ENCODE measurements at places on chromosomes 1 and 21.

GRCh38 chr1:234606784-234607108, 3.2 kb downstream of the IRF2BP2 start:
- DNase-seq: no peak

- no peak for DNase-seq
Measured at GRCh38 chr1:67632811-67633655, 52.0 kb upstream of the GADD45A start.

GRCh38 chr1:25431955-25432719, 1.4 kb downstream of the MACO1 start:
- DNase-seq: no peak

DNA sequence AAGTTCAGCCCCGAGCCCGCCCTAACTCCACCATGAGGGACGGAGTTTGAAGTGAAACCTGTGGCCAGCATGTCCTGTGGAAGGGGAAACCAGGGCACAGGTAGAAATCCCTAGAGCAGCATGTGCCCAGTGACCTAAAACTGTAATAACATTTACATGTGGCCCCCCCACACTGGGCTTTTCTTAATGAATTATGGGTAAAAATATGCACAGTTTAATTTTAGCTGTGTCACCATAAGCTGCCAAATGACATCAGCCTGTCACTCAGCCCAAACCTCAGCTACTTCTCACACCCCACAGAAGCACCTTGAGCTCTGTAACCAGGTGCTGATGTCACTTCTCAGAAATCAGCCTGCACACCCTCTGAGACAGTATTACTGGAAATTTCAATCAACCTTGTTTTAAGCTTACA, 50.0 kb upstream of the SLC19A1 start:
- peak; percentile 57 for DNase-seq

DNA sequence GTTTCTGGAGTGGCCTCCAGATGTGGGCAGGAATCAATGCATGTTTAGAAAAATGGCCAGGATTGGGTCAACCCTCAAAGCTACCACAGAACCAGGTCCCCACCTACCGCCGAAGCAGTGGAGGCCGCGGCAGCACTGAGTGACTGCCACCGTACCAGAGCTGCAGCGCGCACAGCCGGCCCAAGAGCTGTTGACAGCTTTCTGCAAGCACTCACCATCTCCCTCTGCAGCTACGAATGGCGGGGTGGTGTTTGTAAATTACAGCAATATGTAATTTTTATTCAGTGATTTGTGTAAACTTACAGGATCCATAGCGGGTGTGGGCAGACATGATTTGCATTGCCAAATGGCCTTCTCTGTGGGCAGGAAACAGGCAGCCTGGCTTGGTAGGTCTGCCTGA, 96.4 kb downstream of the CAMK2N1 start:
- no peak for DNase-seq

DNA sequence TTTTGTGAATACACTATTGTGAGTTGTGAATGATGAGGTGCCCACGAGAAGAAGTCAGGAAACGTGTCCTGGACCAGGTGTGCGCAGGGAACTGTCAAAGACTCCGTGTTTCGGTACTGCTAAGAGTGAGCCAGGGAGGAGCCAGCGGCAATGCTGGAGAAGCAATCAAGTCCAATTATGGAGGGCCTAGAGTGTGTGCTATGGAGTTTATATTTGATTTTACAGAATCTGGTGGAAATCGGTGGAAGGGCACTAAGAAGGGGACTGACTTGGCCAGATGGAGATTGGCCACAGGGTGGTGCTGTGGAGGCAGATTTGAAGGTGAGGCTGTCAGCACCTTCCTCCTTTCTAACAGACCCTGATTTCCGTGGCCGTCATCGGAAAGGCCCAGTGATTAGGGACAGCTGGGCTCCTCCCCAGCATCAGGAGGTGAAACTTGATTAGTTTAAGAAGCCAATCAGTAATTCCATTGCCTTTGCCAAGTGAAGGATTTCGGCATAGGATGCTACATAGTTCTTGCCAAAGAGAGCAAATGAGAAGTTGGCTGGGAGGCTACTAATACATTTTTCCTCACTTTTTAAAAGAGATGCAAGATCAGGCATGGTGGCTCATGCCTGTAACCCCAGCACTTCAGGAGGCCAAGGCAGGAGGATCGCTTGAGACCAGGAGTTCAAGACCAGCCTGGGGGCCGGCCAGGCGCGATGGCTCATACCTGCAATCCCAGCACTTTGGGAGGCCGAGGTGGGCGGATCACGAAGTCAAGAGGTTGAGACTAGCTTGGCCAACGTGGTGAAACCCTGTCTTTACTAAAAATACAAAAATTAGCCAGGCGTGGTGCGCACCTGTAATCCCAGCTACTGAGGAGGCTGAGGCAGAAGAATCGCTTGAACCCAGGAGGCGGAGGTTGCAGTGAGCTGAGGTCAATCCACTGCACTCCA, 7.0 kb downstream of the PTCH2 start:
- DNase-seq: peak; percentile 72

DNA sequence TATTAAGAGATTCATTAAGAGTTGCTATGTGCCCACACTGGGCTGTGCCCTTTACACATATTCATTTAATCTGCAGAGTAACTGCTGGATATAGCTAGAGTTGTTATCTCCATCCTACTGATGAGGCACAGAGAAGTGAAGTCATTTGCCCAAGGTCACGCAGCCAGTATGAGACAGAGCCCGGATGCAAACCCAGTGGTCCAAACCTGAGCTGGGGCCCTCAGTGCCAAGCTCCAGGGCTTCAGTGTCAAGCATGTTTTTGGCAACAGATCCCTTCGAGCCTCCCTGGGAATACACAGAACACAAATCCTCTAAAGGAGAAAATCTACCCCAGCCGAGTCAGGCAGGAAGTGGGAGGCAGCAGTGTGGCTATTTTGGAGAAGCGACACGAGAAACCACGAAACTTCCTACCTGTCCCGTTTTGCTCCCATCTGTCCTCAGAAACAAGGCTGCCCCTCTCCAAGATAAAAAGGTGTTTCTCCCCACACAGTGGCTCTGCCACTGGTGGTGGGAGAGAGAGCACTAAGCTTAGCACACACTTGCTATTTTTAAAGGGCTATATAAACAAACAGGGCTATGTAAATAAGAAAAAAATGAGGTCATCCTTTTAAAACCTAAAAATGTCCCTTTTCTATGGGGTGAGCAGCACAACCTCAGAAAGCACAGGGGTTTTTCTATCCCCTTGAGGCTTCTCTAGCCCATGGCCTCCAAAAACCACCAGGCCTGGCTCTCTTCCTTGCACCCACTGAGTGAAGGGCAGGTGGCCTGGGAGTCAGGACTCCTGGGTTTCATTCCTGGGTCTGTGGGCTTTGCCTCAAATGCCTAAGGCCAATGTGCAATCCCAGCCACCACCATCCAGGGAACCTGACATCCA, 138.6 kb upstream of the EDN2 start:
- DNase-seq: no peak

DNA sequence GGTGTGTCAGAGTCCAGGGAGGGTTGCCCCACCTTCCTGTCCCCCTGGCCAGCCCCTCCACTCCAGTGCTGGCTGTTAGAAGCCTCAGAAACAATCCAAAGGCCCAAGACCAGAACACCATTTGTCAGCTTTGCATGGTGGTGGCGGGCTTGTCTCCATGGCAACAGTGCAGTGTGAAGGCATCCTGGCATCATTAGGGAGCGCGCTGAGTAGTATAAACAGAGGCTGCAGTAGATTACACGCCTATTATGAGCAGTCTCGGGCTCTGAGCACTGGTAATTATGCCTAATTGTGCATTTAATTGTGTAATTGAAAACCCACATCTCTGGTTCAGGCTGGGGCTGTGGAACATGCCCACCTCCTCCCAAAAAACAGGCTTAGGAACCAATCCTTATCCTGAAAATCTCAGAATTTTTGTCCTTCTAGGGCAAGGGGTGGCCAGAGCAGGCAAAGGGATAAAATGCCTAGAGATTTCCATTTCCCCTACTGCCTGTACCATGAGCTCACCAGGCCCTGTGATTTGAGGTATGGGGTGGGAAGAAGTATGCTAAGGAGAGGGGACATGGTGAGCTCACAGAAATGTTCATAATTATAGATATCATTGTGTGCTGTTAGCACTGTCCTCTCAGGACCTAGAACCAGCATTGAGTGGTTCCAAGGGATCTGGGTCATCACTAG, 11.7 kb downstream of the NKAIN1 start:
- no peak for DNase-seq

DNA sequence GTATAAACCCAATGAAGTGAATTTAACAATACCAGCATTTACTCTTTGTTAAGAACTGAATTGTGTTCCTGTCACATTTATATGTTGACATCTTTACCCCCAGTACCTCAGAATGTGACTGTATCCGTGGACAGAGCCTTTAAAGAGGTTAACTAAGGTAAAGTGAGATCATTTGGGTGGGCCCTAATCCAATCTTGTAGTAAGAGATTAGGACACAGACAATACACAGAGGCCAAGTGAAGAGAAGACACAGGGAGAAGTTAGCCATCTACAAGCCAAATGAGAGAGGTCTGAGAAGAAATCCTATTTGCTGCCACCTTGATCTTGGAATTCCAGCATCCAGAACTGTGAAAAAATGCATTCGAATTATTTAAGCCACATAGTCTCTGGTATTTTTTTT, 22.9 kb upstream of the WARS2 start:
- no peak for DNase-seq

- DNase-seq: no peak
Measured at GRCh38 chr1:95554408-95554807, 320.4 kb downstream of the RWDD3 start.

- no peak for DNase-seq
Measured at GRCh38 chr1:99441299-99442095, 177.2 kb downstream of the PLPPR4 start.

DNA sequence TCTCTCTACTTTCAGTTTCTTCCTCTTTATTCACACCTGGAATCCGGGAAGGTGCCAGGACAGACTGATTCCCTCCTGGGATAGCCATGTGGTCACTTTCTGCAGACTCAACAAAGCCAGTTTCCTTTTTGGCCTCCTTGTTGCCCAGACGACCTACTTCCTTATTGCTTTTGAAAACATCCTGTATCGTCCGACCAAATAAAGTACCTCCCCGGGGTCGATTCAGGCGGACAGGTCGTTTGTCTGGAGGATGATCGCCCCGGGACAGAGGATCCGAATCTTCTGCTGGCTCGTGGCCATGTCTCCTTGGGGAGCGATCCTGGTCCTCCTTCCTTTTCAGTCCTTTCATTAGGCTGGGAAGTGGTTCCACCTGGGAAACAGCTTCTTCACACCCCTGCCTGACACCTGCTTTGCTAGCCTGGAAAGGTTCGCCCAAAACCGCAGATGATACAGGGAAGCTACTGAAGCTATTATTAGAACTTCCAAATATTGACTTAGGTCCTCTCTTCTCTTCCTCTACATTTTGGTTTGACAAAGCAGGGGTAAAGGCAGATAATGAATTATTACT, 1.2 kb downstream of the MCM3AP start:
- DNase-seq: no peak

DNA sequence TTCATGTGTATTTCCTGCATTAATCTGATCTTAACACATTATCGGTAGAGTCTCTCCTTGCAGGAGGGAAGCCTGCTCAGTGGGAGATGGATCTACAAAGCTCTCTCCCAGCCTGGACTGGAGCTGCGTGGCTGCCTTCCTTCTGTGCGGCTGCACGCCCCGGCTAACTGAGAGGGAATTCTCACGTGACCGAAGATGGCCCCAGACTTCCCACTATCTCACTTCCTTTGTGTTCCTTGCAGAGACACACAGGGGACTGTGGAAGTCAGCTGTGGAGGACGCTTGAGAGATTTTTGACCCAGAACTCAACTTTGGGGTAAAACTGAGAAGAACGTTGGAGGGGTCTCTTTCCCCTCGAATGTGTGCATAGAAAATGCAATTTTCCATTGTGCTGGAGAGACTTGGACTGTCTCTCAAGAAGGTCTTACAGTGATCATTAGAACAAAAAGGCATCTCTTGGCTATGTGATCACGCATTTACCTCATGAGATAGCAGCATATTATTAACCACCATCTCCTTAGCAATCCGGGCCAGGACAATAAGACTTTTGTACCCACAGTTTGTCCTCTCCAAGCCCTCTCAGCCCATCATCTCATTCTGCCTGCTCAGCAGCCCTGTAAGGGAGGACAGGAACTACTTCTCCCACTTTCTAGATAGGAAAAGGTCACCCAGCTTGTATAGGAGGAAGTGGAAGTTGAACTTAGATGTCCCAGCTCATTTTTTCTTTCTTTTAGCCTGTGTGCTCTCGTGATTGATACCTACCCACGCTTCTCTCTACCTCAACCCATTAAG, 49.3 kb upstream of the TARBP1 start:
- no peak for DNase-seq

DNA sequence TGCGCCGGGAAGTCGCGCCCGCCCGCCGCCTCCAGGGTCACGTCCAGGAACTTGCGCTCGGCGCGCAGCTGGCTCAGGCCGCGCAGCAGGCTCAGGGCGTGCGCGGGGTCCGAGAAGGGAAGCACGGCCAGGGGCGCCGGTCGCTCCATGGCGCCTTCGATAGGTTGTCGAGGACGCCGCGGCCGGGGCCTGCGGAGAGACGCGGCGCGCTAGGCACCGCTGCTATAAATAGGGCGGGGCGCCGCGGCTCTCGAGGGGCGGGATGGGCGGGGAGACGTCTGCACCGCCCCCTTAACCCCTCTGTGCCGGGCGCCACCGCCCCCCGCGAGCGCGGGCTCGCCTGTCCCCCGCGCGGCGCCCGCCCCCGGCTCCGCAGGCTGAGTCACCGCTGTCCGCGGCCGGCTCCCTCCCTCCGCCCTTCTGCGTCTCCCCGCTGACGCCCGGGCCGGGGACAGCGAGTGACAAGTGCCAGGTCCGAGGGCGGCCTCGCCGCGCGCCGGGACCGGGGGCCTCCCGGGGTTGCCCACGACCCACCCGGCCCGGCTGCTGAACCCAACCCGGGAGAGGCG, at the start of gene KLHL21:
Gene KLHL21 (minus strand): TSS at position 201 of the 569 bp plus-strand sequence. CDS start 52 bp downstream, at position 149.
- peak; percentile 93 for DNase-seq

DNA sequence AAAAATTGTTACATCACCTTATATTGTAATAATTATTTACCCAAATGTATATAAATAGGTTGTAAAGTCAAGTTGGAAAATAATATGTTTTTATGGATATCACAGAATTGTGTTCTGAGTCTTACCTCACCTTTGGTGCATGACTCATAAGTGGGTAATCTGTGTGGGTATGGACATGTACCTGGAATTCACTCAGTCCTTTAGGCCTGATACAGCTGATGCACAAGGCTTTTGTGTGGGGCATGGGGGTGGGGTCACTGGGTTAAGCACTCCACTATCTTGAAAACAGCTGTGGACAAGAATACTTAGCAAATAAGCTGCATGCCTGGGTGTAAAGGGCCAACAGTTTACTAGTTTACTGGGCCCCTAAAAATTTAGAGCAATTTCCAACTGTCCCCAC, 34.4 kb downstream of the INKA2 start:
- no peak for DNase-seq

GRCh38 chr1:116764466-116764898, 10.3 kb downstream of the CD2 start:
- peak; percentile 83 for DNase-seq

DNA sequence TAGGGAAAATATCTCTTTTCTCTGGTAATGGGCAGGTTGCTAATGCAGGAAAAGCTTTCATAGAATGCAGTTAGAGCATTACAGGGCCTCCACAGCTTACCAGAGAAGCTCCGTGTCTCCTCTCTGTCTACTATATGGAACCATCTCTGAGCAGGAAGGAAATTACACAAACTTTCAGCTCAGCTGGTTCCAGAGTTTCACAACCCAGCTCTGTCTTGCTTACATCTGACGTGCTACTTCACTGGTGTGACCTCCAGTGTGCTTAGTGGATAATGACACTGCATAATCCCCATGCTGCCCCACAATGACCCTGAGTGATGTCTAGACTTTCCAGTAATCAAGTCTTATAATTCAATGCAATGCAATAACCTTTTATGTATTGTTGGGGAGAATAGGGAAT, 4.3 kb upstream of the FGGY start:
- DNase-seq: no peak

- DNase-seq: peak; percentile 11
Measured at GRCh38 chr1:213070406-213070805, 19.4 kb downstream of the RPS6KC1 start.
